Stimulated activated CD8-positive, alpha-beta memory T cell treated with anti-CD3 and anti-CD28 coated beads, Interleukin-7, amount 100 ng/mL, for 1 hour (primary cell): ENCODE measurements at places on chromosomes 3 and 15.

GRCh38 chr15:42576040-42576594 is 711 bp downstream of the STARD9 start:
- no peak for DNase-seq

DNA sequence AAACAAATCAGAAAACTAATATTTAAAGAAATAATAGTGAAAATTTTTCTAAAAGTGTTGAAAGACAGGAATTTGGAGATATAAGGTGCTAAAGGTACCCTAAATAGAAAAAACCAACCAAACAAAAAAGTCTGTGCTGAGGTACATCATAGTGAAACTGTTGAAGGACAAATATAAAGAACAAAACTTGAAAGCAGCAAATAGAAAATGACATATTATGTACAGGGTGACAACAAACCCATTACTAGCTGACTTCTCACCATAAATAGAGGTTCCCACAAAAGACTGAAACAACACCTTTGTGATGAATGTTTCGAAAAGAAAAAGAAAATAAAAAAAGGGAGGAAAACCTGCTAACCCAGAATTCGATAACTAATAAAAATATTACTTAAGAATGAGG is 502.5 kb upstream of the NECTIN3 start:
- DNase-seq: no peak

DNA sequence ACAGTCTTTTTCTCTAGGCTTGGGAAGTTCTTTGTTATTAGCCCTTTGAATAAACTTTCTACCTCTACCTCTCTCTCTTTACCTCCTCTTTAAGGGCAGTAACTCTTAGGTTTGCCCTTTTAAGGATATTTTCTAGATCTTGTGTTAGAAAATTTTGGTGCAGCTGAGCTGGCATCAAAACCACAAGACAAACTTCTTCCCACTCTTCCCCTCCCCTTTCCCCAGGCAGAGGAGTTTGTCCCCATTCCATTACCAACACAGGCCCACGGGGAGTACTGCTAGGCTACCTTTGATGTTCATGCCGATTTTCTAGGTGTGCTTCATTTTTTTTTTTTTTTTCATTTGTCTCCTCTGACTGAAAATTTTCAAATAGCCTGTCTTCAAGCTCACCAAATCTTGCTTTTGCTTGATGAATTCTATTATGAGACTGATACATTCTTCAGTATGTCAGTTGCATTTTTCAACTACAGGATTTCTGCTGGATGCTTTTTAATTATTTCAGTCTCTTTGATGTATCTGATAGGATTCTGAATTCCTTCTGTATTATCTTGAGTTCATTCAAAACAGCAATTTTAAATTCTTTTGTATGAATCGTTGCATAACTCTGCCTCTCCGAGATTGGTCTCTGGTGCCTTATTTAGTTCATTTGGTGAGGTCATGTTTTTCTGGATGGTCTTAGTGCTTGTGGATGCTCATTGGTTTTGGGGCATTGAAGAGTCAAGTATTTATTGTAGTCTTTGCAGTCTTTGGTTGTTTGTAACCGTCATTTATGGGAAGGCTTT is 112.0 kb downstream of the UBE2E2 start:
- DNase-seq: no peak

DNA sequence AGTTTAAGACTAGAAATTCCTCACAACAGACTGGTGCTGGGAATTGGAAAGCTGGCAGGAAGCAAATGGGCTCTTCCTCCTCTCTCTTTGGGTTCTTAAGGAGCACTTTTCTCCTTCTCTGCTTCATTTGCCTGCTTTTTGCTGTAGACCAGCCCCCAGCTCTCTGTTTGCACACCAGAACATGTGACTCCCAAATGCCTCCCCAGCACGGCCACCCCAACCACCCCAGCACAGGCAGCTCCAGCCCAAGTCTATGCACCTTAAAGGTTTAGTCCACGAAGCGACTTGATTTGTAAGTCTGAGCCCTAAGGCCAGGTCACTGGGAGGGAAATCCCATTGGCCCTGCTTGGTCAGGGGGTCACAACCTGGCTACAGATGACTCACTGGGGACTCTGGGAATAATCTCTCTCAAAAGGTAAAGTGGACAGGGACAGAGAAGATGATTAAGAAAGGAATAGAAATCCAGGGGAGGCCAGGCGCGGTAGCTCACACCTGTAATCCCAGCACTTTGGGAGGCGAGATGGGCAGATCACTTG is 377.8 kb upstream of the PROK2 start:
- no peak for DNase-seq

- DNase-seq: no peak
Observed at GRCh38 chr15:76253691-76254473, 57.4 kb downstream of the ETFA start.

- DNase-seq: no peak
Observed at GRCh38 chr3:38059591-38059990, 20.6 kb downstream of the DLEC1 start.

DNA sequence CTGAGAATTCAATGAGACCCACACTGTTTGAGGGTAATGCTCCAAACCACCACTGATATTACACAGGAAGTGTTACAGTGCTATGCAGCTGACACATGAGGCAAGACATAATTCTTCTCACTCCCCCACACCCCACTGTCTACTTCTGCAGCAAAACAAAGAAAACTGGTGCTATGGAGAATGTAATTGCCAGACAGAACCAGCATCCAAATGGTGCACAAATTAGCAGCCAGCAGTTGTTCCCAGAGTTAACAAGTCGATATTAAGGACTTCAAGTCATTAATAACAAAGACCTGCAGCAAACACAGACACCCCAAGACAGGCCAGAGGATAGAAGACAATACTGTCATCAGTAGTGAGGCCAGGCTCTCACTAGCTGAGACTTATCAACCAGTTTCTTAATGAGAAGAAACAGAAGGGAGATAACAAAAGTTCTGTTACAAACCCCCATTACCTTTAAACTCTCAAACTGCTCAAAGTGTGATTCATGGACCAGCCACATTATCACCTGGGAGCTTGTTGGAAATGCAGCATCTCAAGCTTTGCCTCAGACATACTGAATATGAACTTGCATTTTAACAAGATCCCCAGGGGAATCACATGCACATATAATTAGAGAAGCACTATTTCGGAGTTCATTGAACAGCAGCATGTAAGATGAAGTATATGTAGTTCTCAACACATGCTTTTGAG is 58.7 kb upstream of the FNDC3B start:
- DNase-seq: no peak

GRCh38 chr3:126319701-126320295 is 37.4 kb downstream of the KLF15 start:
- DNase-seq: no peak

DNA sequence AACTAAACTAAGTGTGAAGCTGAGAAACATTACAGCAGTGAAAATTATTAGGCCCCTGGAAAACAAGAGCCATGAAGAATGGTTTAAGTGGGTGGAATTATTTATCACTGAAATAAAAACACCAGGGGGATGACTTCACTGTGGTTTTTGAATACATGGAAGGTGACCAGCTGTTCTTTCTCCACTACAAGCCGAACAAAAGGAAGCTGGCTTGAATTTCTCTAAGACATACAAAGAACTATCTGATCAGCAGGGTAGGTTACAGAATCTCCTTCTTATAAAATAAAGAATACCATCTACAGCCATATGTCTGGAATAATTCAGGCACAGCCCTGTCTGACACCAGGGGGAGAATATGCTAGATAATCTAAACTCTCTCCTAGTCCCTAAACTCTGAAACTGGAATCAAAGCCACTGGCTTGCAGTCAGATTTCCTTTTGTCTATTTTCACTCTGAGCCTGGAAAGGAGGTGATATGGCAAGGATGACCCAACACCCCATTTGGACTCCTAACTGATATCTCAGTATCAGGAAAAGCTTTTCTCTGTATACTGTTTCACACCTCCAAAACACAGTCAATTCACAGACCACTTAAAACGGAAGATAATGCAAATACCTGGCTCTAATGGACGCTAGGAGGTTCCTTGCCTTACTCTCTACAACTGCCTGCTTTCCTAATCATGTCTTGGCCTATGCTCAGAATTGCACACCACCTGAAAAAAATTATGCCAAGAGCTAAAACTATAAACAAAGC is 31.2 kb downstream of the SPATA12 start:
- DNase-seq: no peak

- no peak for DNase-seq
Observed at GRCh38 chr3:26668171-26668570, 45.6 kb downstream of the LRRC3B start.
